ENCODE measurements at places on chromosomes 7 and 10.

DNA sequence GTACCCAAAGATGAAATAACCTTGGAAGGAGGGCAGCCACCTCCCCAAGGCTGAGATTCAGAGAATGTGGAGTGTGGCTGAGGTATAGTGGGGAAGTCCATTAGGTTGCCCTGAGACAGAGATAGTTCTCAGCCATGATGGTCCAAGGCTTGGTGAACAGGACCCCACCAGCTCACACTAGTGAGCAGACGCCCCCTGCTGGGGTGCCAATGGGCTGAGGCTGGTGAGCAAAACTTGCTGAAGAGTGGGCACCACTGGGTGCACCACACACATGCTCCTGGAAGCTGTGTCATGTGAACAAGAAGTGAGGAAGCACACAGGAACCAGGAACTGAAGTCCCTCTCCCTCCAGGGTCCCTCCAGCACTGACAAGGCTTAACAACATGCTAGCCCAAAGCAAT is 8.9 kb downstream of the FBXL13 start:
- no peak for DNase-seq

DNA sequence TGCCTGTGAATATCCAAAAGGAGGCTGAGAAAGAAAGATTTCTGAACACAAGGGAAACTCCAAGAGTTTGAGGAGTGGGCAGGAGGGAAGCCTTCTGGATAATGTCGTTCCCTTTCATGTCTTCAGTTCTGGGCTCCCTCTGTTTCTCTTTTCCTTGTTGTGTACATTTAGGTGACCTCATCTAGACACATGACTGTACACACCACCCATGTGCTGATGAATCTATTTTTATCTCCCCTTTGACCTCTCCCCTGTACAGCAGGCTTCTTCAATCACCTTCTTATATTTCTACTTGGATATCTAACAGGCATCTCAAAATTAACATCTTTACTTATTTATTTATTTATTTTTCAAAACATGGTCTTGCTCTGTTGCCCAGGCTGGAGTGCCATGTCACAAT is 363.1 kb downstream of the GATA3 start:
- DNase-seq: no peak

DNA sequence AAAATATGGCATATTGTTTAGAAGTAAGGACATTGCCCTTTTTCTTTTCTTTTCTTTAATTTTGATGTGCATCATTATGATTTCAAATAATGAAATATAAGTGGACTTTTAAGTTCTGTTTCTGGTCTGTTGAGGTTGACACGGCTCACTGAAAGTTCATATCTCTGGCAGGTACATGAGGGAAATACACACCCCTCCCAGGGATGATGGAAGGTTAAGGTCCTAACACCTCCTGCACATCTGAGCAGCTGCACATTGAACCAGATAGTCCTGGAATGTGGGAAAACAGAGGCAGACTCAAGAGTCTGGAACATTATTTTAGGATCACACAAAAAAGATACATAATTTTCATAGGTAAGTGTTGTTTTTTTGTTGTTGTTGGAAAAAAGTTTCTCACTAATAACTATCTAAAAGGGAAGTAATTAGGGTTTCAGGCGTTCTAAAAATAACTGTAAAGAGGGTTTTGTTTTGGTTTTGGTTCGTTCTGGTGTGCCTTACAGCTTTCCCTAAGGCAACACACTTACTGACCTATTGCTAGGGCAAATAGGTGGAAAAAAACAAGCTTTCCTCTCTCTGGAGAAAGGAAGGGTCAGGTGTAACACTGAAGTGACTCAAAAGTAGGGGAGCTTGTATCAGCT is 201.2 kb upstream of the PRKCQ start:
- no peak for DNase-seq

GRCh38 chr10:78041170-78042057 is 7.8 kb downstream of the RPS24 start:
- DNase-seq: no peak

DNA sequence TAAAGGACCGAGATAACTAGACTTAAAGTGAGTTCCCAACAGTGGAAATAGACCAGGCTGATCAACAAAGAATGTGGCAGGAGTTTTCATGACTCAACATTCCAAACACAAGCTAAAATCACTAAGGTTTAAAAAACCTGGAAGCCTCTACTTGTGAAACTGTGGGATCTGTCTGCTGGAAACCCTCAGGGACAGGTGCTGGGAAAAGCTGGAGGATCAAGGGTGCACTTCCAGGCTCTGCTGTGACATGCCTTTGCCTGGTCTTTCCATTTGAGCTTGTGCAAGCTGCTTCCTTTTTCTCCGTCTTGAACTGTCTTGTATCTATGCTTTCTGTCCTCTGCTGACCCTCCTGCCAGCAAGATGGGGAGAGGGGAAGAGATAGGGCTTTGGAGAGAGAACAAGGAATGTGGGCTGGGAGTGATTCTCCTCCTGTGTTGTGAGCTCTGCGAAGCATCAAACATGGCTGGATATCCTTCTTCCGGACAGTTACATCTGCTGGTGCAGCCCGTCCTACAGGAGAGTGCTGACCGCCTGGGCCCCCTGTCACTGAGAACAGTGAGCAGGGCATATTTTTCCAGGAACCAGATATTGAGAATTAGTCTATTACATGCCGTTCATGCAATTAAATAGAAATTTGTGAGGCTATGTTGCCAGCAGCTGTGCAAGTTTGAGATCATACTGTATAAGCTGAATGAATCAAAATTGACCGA is 25.5 kb downstream of the ARHGAP22 start:
- DNase-seq: no peak

DNA sequence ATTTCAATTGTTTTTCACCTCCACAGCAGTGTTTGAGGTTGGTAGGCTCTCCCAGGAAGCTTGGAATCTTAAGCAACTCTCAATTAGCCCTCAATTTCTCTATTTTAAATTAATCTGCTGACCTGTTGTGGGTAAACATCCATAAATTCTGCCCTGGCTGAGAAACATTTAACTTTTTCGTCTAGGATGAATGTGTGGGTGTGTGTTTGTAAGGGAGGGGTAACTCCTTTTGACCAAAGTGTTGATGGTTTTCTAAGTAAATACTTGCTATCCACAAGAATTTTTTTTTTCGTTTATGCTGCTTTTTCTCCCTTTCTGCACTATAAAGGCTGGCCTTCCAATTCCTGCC is 973 bp downstream of the PPP3CB start:
- no peak for DNase-seq

DNA sequence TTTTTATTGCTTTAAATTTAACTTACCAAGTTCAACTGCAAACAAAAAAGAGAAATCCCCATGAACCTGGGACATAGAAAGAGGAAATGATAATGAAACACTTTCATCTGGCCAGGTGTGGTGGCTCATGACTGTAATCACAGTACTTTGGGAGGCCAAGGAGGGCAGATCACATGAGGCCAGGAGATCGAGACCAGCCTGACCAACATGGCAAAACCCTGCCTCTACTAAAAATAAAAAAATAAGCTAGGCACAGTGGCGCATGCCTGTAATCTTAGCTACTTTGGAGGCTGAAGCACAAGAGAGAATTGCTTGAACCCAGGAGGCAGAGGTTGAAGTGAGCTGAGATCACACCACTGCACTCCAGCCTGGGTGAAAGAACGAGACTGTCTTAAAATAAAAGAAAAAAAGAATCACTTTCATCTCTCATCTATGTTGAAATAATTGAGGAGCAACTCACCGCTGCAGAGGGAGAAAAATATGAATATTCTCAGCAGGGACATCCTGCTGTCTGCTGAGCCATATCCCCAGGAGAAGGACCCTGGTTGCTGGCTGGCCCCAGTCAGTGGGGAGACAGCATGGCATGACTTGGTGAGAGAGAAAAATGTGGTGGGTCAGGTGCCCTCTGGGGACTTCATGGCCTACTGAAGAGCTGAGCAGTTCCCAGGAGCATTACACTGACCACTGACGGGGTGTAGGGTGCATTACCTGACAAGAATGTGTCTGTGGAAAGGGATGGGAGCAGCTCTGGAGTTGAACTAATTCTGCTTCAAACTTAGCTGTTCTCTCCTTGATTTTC is 22.8 kb upstream of the TARP start:
- DNase-seq: no peak

DNA sequence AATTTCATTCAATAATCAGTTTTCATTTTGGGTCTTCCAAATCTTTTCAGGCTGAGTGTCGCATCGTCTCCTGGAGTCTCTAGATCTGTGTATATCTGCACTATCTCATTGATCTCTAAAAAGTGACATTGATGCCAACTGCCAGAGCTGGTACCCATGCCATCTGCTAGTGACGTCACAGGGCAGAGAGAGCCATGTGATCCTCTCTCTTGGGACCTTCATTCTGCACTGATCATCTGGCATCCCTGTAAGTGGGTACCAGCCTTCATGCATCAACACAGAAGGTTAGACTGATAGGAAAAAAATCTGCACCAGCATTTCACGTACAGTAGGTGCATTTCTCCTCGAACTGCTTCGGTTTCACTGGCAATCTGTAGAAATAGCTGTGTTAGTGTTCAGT is at the start of gene NEUROD6:
Gene NEUROD6 (minus strand): TSS at position 124 of the 400 bp plus-strand sequence. CDS start 1,458 bp downstream, outside the sequence.
- DNase-seq: no peak

- DNase-seq: no peak
Observed at GRCh38 chr10:115956225-115957011, 316.6 kb downstream of the GFRA1 start.

- DNase-seq: no peak
Observed at GRCh38 chr10:125037145-125037877, 95.4 kb downstream of the ZRANB1 start.

DNA sequence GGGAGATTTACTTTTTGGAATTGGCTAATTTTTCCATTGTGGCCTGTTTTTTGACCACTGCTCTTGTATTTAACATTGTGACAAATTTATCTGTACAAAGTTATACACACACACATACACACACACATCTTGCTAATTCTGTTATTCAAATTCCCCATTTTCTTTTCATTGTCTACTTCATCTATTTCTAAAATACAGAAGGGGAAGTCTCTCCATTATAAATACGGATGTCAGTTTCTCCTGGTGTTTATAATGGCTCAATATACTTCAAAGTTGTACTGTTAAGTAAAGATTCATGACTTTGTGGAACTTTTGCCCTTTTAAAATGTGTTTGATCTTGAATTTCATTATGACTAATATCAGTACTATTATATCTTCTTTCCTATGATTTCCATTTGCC is 81.0 kb downstream of the CNOT4 start:
- no peak for DNase-seq

DNA sequence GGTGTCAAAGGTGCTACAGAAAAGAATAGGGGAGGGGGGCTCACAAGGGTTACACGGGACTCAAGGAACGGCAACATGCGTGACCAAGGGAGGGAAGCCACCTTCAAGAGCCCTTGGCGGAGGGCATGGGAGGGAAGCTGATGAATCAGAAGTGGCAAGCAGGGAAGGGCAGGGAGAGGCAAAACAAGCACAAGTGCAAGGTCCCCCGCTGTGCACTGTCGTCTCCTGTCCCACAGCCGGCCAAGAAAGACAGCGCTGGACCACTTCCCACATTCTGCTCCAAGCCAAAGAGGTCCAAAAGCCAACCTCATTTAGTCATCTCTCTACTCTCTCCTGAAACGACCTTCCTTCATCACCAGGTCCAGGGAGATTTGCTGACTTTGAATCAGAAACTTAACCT is 102.7 kb downstream of the CALN1 start:
- no peak for DNase-seq

GRCh38 chr10:68106656-68107055 is 2.6 kb upstream of the MYPN start:
- no peak for DNase-seq

GRCh38 chr7:70392256-70392876 is 739.6 kb upstream of the GALNT17 start:
- DNase-seq: no peak

- no peak for DNase-seq
Observed at GRCh38 chr10:113412161-113412560, 140.7 kb upstream of the HABP2 start.

DNA sequence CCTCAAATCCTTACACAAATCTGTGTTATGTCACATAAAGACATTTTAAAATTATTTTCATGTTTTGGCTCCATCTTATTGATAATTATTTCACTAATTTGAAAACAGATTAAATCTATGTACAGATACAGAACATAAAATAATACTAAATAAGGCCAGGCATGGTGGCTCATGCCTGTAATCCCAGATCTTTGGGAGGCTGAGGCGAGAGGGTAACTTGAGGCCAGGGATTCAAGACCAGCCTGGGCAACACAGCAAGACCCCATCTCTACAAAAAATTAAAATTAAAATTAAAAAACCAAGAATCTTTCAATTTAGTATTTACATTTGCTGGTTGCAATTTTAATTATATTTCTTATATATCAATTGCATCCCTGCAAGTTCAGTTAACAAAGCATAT is 246.4 kb upstream of the MKLN1 start:
- DNase-seq: no peak

DNA sequence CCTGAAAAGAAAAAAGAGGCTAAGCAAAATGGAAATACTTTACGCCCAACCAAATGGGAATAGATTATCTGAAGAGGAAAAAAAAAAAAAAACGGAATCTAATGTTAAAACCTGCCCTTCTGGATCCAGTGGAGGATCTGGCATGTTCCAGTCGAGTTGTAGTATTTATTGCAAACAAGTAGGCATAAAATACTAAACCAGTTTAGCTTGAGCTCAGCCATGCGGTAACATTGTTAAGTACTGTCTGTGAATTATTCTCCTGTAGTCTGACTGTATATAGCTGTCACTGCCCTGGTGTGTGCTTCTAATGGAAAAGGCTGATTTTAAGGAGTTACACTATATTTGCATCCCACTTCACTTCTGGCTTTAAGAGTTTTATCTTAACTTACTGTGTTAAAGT is 40.3 kb downstream of the CELF2 start:
- DNase-seq: no peak

GRCh38 chr10:23439452-23439960 is 631 bp downstream of the OTUD1 start:
- DNase-seq: no peak

DNA sequence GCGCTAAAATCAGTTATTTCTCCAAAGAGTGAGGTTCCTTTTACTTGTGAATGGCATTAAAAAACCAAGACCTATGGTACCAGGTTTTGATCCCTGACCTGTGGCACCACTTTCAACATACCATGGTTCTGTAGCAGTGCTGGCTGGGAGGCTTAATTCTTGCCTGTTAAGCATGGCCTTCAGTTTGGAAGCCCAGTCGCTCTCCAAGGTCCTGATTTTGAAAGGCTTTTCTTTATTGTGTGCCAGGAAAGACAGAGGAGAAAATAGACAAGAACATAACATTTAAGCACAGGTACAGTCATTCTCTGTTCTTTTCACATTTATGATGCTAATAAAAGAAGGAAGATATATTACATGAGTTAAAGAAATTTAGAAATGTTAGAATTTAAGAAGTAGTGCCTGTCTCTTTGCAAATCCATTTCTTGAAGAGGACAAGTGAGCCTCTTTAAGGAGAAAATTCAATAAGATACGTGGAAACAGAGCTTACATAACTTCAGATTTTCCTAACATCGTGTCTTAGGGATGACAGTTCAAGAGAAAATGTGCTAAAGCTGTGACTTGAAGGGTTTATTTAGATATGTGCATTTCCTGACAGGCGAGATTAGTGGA is 357.6 kb downstream of the DPP6 start:
- no peak for DNase-seq

Measured in stimulated activated CD4-positive, alpha-beta T cell treated with anti-CD3 and anti-CD28 coated beads, Interleukin-12 subunit alpha, Interleukin-12 subunit beta, amount 100 ng/mL, for 24 hours (primary cell).